Sigmoid colon (tissue), 7 donors: ENCODE measurements at places on chromosomes 1 and 21. TPM values are rescaled to one million over a fixed set of nuclear protein-coding genes. Genes with fewer than 3 reads are reported as not detected.

Gene NES
- total RNA-seq, result 21.0 TPM

Gene IL19
- total RNA-seq, result not detected

Gene RXRG
- total RNA-seq, result 0.55 TPM

Gene FAM177B
- 0.54 TPM for total RNA-seq

Gene CACHD1
- total RNA-seq, result 3.7 TPM

GRCh38 chr1:212463565-212464285 lies 31.0 kb downstream of the NENF start:
- no peaks in the 10 kb centered on the region for H3K27me3 ChIP-seq
- H3K27ac ChIP-seq, result no peak overlapping the region
- H3K36me3 ChIP-seq, result no peaks in the 10 kb centered on the region
- no peak overlapping the region for H3K4me3 ChIP-seq

- no peaks in the 10 kb centered on the region for H3K27me3 ChIP-seq
- H3K36me3 ChIP-seq, result no peaks in the 10 kb centered on the region
- no peak for DNase-seq
- peaks cover 83% of the 10 kb centered on the region for H3K4me1 ChIP-seq
These were observed 6.3 kb downstream of the PTGFRN start for GRCh38 chr1:116916002-116916401.

DNA sequence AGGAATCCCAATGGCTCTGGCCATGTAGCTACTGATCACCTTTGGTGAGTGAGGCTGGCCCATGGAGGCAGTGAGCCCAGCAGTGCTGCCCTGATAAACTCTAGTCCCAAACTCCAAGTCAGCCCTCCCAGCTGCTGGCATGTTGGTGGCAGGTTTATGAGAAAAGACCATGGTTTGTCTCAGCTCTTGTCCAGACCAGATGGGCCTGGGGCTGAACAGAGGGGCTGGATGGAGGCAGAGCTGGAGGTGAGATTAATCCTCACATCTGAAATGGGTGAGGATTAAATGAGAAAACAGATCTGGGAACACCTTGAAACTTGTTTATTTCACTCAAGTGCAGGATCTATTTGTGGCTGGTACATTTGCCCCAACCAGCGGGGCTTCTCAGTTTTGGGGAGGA lies 3.2 kb downstream of the TMEM269 start:
- no peak overlapping the region for H3K4me3 ChIP-seq
- H3K27me3 ChIP-seq, result no peaks in the 10 kb centered on the region
- no peak for DNase-seq

DNA sequence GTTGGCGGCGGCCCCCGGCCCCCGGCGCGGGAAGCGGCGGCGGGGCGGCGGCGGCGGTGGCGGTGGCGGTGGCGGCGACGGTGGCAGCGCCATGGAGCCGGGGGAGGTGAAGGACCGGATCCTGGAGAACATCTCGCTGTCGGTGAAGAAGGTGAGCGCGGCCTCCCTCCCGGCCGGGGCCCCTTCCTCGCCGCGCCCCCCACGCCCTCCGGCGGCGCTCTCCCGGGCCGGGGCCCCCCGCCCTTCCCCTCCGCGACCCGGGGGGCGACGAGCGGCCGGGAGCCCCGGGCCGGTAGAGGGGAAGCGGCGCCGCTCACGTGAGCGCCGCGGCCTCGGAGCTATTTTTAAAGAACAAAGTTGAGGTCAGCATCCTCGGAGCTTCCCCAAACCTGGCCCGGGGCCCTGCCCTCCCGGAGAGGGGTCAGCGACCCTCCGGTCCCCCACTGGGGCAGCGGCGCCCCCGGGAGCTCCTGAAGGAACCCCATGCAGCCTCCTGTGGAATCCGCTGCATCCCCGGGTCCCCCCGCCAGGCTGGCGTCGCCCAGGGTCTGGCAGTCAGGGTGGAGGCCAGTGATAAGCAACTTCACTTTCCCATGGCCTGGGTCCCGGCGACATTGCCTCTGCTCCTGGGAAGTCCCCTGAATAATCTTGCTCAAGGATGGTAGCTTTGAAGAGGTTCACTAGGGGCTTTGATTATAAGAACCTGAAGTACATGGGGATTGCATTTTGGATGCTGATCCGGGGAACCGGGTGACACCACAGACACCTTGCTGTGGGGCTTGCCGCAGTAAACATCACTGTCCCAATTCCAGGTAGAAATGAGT lies 560 bp downstream of the PLEKHM2 start:
- peak overlapping the region; percentile 97 for H3K4me3 ChIP-seq
- DNase-seq, result peak; percentile 77
- H3K27ac ChIP-seq, result peak overlapping the region; percentile 97
- H3K4me1 ChIP-seq, result peaks cover 15% of the 10 kb centered on the region
- no peaks in the 10 kb centered on the region for H3K36me3 ChIP-seq

DNA sequence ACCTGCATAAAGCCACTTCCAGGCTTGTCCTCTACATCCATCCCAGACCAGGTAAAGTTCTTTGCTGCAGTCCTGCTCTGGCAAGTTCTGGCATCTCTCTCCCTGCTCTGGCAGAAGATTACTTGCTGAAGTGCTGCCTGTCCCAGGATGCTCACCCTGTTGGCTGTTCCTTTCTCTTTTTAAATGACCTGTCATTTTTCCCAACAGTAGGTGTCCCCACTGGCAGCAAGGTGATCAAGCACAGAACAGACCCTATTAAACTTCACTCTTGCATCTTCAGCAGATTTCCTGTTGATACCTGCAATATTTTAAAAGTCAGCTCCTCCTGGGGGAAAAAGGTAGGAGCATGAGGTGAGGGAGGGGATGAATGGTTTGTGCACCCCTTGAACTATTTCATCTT lies 332.6 kb downstream of the PBX1 start:
- H3K4me3 ChIP-seq, result no peak overlapping the region
- no peaks in the 10 kb centered on the region for H3K4me1 ChIP-seq

GRCh38 chr1:63269571-63269970 lies 52.8 kb upstream of the FOXD3 start:
- no peaks in the 10 kb centered on the region for H3K36me3 ChIP-seq
- H3K4me1 ChIP-seq, result no peaks in the 10 kb centered on the region
- no peak overlapping the region for H3K27ac ChIP-seq
- DNase-seq, result no peak
- H3K4me3 ChIP-seq, result no peak overlapping the region

GRCh38 chr1:231162970-231163829 lies 1.3 kb downstream of the TRIM67 start:
- peak overlapping the region; percentile 39 for H3K4me3 ChIP-seq
- peaks cover 33% of the 10 kb centered on the region for H3K27me3 ChIP-seq
- no peaks in the 10 kb centered on the region for H3K36me3 ChIP-seq
- no peak for DNase-seq
- peaks cover 31% of the 10 kb centered on the region for H3K4me1 ChIP-seq
- no peak overlapping the region for H3K27ac ChIP-seq

GRCh38 chr1:31978843-31979400 lies 34.7 kb upstream of the KHDRBS1 start:
- no peak for DNase-seq
- no peaks in the 10 kb centered on the region for H3K36me3 ChIP-seq
- no peak overlapping the region for H3K4me3 ChIP-seq
- no peaks in the 10 kb centered on the region for H3K27me3 ChIP-seq
- no peaks in the 10 kb centered on the region for H3K4me1 ChIP-seq

- no peak overlapping the region for H3K27ac ChIP-seq
- no peaks in the 10 kb centered on the region for H3K4me1 ChIP-seq
- no peak for DNase-seq
- H3K36me3 ChIP-seq, result no peaks in the 10 kb centered on the region
- no peak overlapping the region for H3K4me3 ChIP-seq
These were observed 242.3 kb downstream of the LMX1A start for GRCh38 chr1:165114022-165114888.

- no peaks in the 10 kb centered on the region for H3K4me1 ChIP-seq
- H3K27ac ChIP-seq, result no peak overlapping the region
- no peaks in the 10 kb centered on the region for H3K36me3 ChIP-seq
- H3K4me3 ChIP-seq, result no peak overlapping the region
These were observed 42.7 kb downstream of the FAAP20 start for GRCh38 chr1:2151911-2152310.

DNA sequence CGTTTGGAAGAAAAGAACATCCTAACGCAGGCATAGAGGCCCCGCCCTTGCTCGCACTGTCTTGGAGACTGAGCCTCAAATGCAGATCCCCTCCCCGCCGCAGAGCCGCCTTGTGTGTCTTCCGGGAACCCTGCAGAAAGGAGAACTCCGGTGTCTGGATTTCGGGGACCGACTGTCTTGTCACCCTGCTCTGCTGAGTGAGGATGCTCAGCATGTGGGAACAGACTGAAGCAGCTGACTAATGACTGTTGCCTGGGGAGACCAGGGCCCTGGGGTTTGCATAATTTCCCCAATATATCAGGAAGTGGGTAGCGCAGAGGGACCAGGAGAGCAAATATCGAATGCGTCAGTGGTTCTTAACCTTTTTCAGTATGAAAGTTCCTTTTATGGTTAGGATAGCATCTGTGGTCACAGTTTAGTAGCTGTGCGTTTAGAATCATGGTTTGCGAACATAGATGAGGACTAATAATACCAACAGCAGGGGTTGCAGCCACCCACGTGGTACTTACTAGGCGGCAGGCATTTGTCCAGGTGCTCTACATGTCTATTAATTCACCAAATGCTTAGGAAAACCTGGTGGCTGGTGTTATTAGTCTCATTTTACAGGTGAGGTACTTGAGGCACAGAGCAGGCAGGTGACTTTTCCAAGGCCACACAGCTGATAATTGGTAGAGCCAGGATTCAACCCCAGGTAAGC lies 14.3 kb downstream of the GPR137B start:
- H3K36me3 ChIP-seq, result no peaks in the 10 kb centered on the region
- no peak for DNase-seq
- no peaks in the 10 kb centered on the region for H3K27me3 ChIP-seq
- no peak overlapping the region for H3K4me3 ChIP-seq
- H3K27ac ChIP-seq, result no peak overlapping the region
- H3K4me1 ChIP-seq, result no peaks in the 10 kb centered on the region

DNA sequence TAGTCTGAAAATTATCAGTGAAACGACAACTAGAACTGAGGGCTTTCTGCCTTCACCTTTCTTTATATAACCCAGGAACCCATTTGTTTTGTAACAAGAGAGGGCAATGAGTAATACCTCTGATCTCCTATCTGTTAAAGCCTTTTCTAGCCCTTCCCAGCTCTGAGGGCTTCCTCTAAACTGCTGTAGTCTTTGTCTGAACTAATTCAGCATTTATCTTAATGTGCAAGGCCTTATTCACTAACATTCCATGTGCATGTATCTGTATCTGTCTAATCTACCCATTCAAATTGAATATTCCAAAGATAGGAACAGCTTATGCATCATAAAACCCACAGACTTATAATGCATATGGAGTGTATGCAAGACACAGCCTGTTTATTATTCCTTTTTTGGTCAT lies 167.1 kb downstream of the LYPLAL1 start:
- no peaks in the 10 kb centered on the region for H3K36me3 ChIP-seq
- DNase-seq, result no peak
- no peak overlapping the region for H3K4me3 ChIP-seq
- no peak overlapping the region for H3K27ac ChIP-seq
- H3K27me3 ChIP-seq, result no peaks in the 10 kb centered on the region

DNA sequence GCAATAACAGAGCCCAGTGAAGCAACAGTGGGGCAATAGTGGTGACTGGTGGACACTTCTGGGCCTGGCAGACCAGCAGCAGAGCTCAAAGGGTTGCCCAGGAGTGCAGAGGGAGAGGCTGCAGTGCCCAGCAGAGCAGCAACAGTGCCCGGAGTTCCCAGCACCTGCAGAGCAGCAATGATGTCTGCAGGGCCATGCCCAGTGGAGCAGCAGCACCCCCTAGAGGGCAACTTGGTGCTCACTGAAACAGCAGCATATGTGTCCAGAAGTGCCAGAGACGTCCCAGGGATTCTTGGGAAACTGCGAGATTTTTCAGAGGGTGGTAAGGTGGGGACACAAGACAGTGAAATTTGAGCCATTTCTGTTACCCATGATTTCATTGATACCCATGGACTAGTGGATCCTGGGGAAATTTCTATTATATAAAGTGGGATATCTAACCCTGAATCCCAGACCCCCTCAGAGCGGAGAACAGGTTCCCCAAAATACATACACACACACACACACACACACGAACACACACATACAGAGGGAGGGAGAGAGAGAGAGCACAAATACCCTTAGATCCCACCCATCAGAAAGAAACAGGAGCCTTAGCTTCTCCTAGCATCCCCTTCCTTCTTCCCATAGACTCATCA lies 156.9 kb upstream of the GJB5 start:
- H3K27me3 ChIP-seq, result no peaks in the 10 kb centered on the region
- no peaks in the 10 kb centered on the region for H3K4me1 ChIP-seq
- no peaks in the 10 kb centered on the region for H3K36me3 ChIP-seq
- H3K4me3 ChIP-seq, result no peak overlapping the region

GRCh38 chr1:51380936-51381335 lies 50.6 kb upstream of the TTC39A start:
- no peaks in the 10 kb centered on the region for H3K27me3 ChIP-seq
- no peak overlapping the region for H3K4me3 ChIP-seq
- no peak overlapping the region for H3K27ac ChIP-seq
- no peaks in the 10 kb centered on the region for H3K36me3 ChIP-seq

DNA sequence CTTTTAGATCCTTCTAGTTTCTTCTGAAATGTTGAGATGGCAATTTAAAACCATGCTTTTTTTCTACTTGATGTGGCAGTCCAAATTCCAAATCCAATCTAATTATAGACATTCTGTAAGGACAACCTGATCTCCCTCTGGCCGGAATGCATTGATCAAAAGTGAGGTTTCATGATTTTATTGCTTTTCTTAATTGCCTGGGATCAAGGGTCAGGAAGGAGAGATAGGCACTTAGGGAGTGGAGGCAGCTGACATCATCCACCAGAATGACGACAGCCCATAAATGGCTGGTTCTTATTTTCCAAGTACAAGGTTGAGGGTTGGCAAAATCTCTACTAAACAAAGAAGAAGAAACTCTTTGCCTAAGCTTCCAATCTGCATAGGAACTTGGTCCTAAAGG lies 46.4 kb upstream of the SCCPDH start:
- DNase-seq, result no peak
- H3K4me1 ChIP-seq, result peaks cover 18% of the 10 kb centered on the region
- no peaks in the 10 kb centered on the region for H3K36me3 ChIP-seq

DNA sequence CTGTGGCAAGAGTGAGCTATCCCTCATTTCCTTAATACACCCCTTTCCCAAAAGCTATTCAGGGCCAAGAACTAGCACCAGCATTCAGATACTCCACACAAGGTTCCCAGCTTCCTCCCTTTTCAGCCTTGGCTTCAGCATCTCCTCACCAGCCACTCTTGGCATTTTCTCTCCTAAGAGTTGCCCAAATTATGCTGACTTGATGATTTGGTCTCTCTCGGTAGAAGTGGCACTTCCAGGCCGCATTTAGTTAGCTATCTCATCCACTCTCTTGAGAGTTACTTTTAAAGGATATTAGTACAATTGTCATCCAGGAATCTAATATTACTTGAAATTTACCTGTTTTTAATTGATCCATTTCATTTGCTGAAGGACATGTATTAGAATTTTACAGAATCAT lies 199.0 kb upstream of the DMRTA2 start:
- no peak overlapping the region for H3K27ac ChIP-seq
- DNase-seq, result no peak
- no peaks in the 10 kb centered on the region for H3K4me1 ChIP-seq
- H3K4me3 ChIP-seq, result no peak overlapping the region

GRCh38 chr1:24904731-24905354 lies 25.2 kb downstream of the RUNX3 start:
- no peak overlapping the region for H3K27ac ChIP-seq
- H3K4me3 ChIP-seq, result no peak overlapping the region
- H3K27me3 ChIP-seq, result no peaks in the 10 kb centered on the region
- DNase-seq, result no peak

- no peak overlapping the region for H3K4me3 ChIP-seq
- H3K27ac ChIP-seq, result no peak overlapping the region
- no peak for DNase-seq
- H3K27me3 ChIP-seq, result no peaks in the 10 kb centered on the region
- peaks cover 15% of the 10 kb centered on the region for H3K4me1 ChIP-seq
These were observed 8.7 kb downstream of the PKNOX1 start for GRCh38 chr21:42983103-42983502.
